Ascending aorta (tissue), 2 donors: ENCODE measurements at places on chromosomes 4 and X.
A peak's percentile ranks its signal among the peaks of the same experiment; 100 is the strongest.

DNA sequence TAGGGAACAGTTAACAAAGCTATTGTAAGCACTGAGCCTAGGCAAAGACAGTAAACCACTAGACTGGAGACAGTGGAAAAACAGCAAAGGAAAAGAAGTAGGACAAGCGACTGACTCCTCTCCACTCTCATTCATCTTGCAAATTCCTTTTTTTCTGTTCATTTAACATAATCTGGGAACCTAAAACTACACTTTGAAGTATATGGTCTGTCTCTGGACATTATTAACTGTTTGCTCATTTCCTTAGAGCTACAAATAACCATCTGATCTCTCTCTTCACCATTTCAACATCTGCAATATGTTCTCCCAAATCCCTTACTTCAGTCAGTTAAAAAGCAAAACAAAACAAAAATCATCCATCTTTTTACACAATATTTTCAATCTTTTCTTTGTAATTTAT, 642 bp downstream of the HMGN5 start:
- H3K4me1 ChIP-seq = no peaks in the 10 kb centered on the region
- no peaks in the 10 kb centered on the region for H3K27me3 ChIP-seq
- H3K27ac ChIP-seq = peak overlapping the region; percentile 75
- DNase-seq = no peak
- no peaks in the 10 kb centered on the region for H3K36me3 ChIP-seq

DNA sequence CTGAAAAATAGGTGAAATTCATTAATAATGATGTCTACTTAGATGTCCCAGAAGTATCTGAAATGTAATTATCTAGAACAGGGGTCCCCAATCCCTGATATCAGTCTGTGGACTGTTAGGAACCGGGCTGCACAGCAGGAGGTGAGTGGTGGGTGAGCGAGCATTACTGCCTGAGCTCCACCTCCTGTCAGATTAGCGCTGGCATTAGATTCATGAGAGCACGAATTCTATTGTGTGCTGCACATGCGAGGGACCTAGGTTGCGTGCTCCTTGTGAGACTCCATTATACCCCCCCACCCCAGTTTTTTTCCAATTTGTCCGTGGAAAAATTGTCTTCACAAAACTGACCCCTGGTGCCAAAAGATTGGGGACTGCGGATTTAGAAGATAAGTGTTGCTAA, 458.8 kb downstream of the CCSER1 start:
- no peaks in the 10 kb centered on the region for H3K4me1 ChIP-seq
- H3K4me3 ChIP-seq = no peak overlapping the region
- no peak for DNase-seq
- no peak overlapping the region for H3K27ac ChIP-seq
- H3K27me3 ChIP-seq = no peaks in the 10 kb centered on the region

DNA sequence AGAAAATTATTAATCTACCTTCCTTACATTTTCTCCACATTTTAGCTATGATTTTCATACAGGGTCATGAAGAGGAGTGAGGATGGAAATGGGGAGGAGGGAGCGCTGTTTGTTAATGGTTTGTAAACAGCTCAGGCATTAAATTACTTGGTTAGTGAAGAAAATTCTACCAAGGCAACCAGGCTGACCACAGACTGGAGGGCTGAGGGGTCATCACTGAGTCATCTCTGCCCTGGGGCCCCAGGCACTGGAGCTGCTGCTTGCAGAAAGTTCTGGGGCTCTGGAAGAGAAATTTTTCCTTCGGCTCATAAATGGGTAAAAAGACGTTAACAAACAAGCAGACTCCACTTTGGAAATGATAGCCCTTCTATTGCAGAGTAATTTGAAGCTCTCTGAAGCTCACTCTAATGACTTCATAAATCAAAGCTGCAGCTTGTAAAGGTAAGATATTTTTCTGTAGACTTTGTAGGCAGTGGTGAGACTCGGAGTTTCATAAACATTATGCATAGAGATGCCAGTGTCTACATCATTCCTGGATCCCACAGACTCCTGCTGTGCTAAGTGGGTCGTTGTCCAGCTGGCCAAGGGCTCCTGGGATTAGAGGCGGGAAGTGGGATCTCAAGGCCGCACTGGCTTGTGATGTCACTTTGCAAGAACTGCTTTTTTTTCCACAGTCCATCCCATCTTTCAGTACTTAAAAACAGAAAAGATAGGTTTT, 159.6 kb downstream of the PTTG2 start:
- H3K27me3 ChIP-seq = no peaks in the 10 kb centered on the region
- no peak for DNase-seq
- H3K36me3 ChIP-seq = peaks cover 60% of the 10 kb centered on the region
- H3K27ac ChIP-seq = no peak overlapping the region
- no peaks in the 10 kb centered on the region for H3K4me1 ChIP-seq

DNA sequence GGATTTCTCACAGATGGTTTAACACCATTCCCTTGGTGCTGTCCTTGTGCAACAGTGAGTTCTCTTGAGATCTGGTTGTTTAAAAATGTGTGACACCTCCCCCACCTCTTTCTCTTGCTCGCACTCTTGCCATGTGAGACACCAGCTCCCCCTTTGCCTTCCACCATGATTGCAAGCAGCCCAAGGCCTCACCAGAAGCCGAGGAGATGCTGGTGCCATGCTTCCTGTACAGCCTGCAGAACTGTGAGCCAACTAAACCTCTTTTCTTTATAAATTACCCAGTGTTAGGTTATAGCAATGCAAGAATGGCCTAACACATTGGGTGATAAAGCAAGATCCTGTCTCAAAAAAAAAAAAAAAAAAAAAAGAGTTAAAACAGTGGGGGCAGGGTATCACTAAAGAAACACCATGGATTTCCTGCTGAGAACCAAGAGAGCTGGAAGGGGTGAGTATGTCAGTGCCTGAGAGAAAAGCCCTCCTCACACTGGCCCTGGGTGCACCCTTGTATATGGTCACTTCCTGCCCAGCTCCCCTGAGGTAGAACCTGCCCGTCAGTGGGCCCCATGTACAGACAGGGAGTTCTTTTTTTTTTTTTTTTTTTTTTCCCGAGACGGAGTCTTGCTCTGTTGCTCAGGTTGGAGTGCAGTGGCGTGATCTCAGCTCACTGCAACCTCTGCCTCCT, 46.4 kb downstream of the APOO start:
- no peaks in the 10 kb centered on the region for H3K36me3 ChIP-seq
- no peaks in the 10 kb centered on the region for H3K27me3 ChIP-seq
- no peak overlapping the region for H3K4me3 ChIP-seq
- DNase-seq = no peak

- no peaks in the 10 kb centered on the region for H3K36me3 ChIP-seq
- no peak overlapping the region for H3K27ac ChIP-seq
- no peaks in the 10 kb centered on the region for H3K27me3 ChIP-seq
- peaks cover 2% of the 10 kb centered on the region for H3K4me1 ChIP-seq
- H3K4me3 ChIP-seq = no peak overlapping the region
- no peak for DNase-seq
Observed at GRCh38 chrX:154002215-154002719, 17.4 kb downstream of the IRAK1 start.

- peaks cover 25% of the 10 kb centered on the region for H3K4me1 ChIP-seq
- no peaks in the 10 kb centered on the region for H3K36me3 ChIP-seq
- no peaks in the 10 kb centered on the region for H3K27me3 ChIP-seq
- H3K4me3 ChIP-seq = no peak overlapping the region
- DNase-seq = no peak
- H3K27ac ChIP-seq = no peak overlapping the region
Observed at GRCh38 chr4:106584337-106584989, 215.9 kb upstream of the GIMD1 start.

GRCh38 chr4:176741253-176741652, 51.5 kb downstream of the VEGFC start:
- H3K27me3 ChIP-seq = no peaks in the 10 kb centered on the region
- no peaks in the 10 kb centered on the region for H3K4me1 ChIP-seq
- no peaks in the 10 kb centered on the region for H3K36me3 ChIP-seq
- H3K27ac ChIP-seq = no peak overlapping the region

DNA sequence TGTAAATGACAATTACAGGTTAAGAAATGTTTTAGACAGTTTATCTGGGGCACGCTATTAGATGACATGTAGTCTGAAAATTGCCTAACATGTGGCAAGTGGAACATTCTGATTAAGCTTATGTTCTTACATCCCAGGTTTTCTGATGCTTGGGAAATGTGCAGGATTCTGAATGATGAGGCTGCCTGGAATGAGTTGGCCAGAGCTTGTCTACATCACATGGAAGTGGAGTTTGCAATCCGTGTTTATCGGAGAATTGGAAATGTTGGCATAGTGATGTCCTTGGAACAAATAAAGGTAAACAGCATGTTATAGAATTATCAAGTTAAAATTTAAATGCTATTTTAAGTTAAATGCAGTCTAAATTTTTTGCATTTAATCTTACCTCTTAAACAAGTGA, 49.3 kb downstream of the WDR19 start:
- H3K4me3 ChIP-seq = no peak overlapping the region
- no peak for DNase-seq
- peaks cover 9% of the 10 kb centered on the region for H3K36me3 ChIP-seq

DNA sequence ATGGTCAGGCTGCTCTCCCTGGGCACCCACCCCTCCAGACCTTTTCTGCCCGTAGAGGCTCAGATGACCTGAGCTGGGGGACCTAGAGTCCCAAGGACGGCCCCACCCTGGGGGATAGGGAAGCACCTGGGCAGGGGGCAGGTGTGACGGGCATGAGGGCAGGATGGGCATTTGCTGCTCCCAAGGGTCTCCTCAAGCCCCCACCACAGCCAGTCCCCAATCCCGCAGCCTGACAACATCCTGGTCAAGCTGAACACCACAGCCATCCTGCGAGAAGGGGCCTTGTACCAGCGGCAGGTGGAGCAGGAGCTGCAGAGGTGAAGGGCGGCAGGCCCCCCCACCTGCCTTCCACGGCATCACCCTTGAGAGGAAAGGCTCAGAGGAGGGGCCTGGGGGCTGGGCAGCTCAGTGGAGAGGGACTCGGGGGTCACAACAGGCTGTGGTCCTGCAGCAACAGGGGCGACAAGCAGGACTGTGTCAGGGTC, 17.8 kb upstream of the RNF4 start:
- DNase-seq = no peak
- H3K36me3 ChIP-seq = no peaks in the 10 kb centered on the region
- H3K4me1 ChIP-seq = no peaks in the 10 kb centered on the region
- H3K27ac ChIP-seq = no peak overlapping the region

DNA sequence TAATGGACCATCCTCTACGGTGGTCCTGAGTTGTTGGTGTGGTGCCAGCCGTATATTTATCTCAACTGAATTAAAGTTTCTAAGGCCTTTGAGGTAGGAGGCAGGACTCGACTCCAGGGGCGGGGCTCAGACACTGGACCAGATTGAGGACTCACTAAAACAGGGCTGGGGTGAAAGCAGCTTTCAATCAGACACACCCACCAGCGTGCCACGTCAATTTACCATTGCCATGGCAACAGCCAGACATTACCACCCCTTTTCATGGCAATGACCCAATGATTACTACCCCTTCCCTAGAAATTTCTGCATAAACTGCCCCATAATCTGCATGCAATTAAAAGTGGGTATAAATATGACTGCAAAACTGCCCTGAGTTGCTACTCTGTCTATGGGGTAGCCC, 6.7 kb upstream of the TLR1 start:
- H3K27me3 ChIP-seq = no peaks in the 10 kb centered on the region
- H3K4me1 ChIP-seq = no peaks in the 10 kb centered on the region

GRCh38 chrX:54042609-54043021, 1.7 kb downstream of the PHF8 start:
- peak; percentile 78 for DNase-seq
- no peaks in the 10 kb centered on the region for H3K27me3 ChIP-seq
- H3K36me3 ChIP-seq = peaks cover 7% of the 10 kb centered on the region
- H3K27ac ChIP-seq = peak overlapping the region; percentile 85
- H3K4me3 ChIP-seq = peak overlapping the region; percentile 73

DNA sequence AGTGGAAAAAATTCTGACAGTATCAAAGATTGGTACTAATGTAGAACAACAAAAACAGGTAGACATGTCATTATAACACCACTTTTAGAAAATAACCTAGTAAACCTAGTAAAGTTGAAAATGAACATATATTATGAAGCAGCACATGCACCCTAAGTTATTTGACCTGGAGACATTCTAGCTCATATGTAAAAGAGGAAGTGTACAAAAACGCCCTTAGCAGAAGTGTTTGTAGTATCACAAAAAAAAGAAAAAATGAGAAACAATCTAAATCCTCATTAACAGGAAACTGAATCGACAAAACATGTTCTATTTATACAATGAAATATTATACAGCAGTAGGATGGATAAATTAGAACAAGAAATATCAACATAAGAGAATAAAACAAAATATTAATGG, 318.9 kb upstream of the PPP1R2C start:
- no peak for DNase-seq
- H3K27me3 ChIP-seq = no peaks in the 10 kb centered on the region
- H3K4me3 ChIP-seq = no peak overlapping the region
- no peaks in the 10 kb centered on the region for H3K4me1 ChIP-seq

DNA sequence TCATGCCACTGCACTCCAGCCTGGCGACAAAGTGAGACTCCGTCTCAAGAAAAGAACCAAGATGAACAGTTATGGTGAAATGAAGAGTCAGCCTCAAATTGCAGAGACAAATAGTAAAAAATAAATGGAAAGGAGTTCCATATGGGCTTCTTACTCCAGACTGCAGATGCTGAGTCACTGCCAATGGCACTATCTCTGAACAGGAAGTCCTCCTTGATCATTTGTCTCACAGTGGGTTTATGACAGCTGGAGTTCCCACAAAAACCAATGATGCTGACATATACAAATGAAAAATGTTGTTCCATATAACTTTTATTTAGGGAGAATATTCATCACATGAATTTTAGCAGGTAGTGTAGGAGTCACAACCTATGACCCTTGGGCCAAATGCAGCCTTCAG, 631.6 kb downstream of the PCDH18 start:
- H3K27me3 ChIP-seq = no peaks in the 10 kb centered on the region
- no peaks in the 10 kb centered on the region for H3K36me3 ChIP-seq
- no peaks in the 10 kb centered on the region for H3K4me1 ChIP-seq
- no peak for DNase-seq

- no peaks in the 10 kb centered on the region for H3K27me3 ChIP-seq
- H3K36me3 ChIP-seq = no peaks in the 10 kb centered on the region
- no peak overlapping the region for H3K27ac ChIP-seq
Observed at GRCh38 chrX:152428120-152428519, 23.0 kb downstream of the GABRA3 start.

DNA sequence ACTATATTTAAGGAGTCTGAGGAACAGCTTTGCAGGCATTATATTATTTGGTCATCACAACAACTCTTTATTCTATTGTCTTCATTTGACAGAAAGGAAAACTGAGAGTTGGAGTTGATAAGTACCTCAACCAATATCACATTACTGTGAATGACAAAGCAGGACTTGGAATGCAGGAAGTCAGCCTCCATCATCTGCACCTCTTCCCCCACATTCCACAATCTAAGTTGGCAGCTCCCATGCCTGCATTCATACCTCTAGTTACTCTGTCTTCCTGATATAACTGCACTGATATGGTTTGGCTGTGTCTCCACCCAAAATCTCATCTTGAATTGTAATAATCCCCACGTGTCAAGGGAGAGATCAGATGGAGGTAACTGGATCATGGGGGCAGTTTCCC, 356.7 kb downstream of the GALNTL6 start:
- H3K36me3 ChIP-seq = no peaks in the 10 kb centered on the region
- H3K27me3 ChIP-seq = no peaks in the 10 kb centered on the region
- no peaks in the 10 kb centered on the region for H3K4me1 ChIP-seq
- DNase-seq = no peak
- H3K4me3 ChIP-seq = no peak overlapping the region
- H3K27ac ChIP-seq = no peak overlapping the region

GRCh38 chrX:150849486-150849885, 49.0 kb downstream of the CD99L2 start:
- no peaks in the 10 kb centered on the region for H3K27me3 ChIP-seq
- H3K36me3 ChIP-seq = no peaks in the 10 kb centered on the region
- DNase-seq = no peak
- H3K27ac ChIP-seq = no peak overlapping the region
- no peaks in the 10 kb centered on the region for H3K4me1 ChIP-seq

- no peak for DNase-seq
- no peaks in the 10 kb centered on the region for H3K27me3 ChIP-seq
- H3K4me3 ChIP-seq = peak overlapping the region; percentile 71
- no peaks in the 10 kb centered on the region for H3K36me3 ChIP-seq
- no peaks in the 10 kb centered on the region for H3K4me1 ChIP-seq
- H3K27ac ChIP-seq = peak overlapping the region; percentile 75
Observed at GRCh38 chrX:106999002-106999975, 723 bp downstream of the MORC4 start.
